ENCODE measurements at places on chromosomes 13 and 19.
A peak's percentile ranks its signal among the peaks of the same experiment; 100 is the strongest.

DNA sequence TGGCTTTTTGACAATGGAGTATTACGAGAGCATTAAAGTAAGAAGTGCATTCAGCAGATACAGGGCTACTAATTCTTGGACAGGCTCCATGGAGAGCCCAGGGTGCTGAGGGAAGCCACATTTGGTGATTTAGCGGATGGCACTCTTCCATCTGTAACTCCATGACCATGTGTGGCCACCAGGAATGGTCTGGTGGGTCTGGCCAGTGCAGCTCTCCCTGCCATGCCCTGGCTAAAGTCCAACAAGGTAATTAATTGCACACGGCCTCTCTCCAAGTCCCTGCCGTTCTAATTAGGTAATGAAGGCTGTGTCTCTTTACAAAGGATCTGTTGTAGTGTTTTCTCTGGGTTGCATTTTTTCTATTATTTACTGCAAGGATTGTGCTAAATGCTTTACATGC is 4.3 kb upstream of the ZFR2 start:
- no peak for DNase-seq

GRCh38 chr13:47896546-47896945 is 104.5 kb downstream of the SUCLA2 start:
- no peak for DNase-seq

GRCh38 chr19:2306281-2306806 is 1.6 kb downstream of the LINGO3 start:
- no peak for DNase-seq

DNA sequence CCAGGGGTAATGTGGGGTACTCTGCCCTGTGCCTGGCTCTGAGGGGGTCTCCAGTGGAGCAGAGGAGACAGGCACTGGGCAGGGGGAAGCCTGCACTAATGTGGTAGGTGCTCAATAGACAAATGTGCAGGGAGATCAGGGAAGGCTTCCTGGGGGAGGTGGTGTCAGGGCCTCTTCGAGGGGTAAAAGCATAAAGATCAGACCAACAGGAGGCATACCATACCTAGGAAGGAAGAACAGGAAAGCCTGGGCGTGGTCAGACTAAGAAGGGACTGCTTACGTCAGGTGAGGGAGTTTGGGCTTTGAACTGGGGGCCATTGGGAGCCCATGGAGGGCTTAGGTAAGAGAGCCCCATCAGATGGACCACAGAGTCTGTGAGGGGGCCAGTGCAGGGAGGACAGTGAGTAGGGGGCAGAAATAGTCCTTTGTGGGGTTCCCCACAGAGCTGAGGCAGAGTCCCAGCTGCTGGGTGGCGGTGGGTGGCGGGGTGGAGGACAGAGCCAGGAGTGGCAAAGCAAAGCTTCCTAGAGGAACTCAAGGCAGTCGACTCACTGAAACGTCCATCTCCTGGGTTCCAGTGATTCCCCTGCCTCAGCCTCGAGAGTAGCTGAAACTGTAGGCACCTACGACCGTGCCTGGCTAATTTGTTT is 8.8 kb downstream of the PRR36 start:
- no peak for DNase-seq

- no peak for DNase-seq
Observed at GRCh38 chr19:38270587-38271167, 6.3 kb downstream of the SPINT2 start.

DNA sequence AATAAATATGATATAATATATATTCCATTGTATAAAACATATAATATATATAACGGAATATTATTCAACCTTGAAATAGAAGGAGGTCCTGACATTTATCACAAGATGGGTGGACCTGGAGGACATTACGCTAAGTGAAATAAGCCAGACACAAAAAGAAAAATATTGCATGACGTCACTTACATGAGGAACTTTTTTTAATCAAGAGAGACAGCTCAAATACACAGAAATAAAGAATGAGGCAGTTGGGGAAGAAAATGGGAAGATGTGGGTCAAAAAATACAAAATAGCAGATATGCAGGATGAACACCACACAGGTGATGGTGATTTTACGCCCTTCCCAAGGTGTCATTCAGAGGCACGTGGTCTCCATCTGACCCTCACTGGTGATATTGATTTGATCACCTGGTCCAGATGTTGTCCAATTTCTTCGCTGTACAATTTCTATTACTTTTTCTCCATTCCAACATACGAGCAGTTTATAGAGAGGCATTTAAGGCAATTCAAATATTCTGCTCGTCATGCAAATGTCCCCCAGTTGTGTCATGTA is 513 bp upstream of the ZNF317 start:
- no peak for DNase-seq

- no peak for DNase-seq
Observed at GRCh38 chr13:33537676-33538075, 252.1 kb upstream of the STARD13 start.

GRCh38 chr19:22620401-22620800 is 13.7 kb upstream of the ZNF492 start:
- DNase-seq = no peak

DNA sequence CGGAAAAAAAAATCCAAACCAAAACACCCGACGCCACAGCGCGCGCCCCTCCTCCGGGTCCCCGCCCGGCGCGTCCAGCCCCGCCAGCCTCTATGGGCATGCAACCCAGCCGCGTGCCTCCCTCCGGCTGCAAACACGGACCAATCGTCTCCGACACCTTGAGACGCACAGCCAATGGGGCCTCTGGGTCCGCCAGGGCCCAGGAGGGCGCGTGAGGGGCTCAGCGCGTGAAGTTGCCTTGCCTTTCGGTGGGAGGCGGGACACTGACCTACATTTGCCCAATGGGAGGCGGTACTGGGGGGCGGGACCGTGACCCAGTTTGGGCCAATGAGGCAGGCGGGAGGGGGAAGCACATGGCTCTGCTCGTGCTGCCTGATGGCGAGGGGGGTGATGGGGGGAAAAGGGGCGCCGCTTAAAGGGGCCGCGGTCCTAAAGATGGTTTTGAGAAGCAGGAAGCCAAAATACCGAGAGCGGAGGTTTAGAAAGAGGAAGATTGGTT is 319 bp upstream of the DBP start:
- peak; percentile 100 for DNase-seq

GRCh38 chr19:38693380-38694223 is 46.2 kb downstream of the ACTN4 start:
- DNase-seq = peak; percentile 24

- peak; percentile 87 for DNase-seq
Observed at GRCh38 chr19:18542941-18543813, at the start of gene FKBP8. FKBP8 (minus strand) TSS chr19:18543573; CDS start chr19:18541970, 1,603 bp downstream.

DNA sequence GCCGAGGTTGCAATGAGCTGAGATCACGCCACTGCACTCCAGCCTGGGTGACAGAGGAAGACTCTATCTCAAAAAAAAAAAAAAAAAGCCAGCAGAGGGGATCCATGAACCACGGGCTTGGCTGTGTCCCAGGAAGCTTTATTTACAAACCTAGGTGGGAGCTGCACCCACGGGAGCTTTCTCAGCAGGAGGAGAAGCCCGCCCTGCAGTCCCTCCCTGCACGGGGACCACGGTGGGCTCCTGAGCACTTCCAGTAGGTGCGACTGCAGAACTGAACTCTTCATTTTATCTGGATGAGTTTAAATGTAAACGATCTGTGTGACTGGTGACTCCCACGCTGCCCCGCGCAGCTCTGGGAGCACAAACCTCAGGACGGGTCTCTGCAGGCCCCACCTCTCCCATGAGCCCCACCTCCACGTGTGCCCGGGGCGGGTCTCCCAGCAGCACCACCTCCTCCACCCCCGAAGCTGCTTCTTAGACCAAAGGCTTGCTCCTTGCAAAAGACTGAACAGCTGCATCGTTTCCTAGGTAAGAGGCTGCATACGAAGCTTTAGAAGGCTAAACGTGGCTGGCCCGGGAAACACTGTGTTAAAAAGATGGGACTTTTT is 66.4 kb downstream of the SPACA7 start:
- DNase-seq = no peak

- no peak for DNase-seq
Observed at GRCh38 chr19:58516246-58516836, 3.3 kb downstream of the ZBTB45 start.

- DNase-seq = no peak
Observed at GRCh38 chr19:5238700-5239099, 101.9 kb downstream of the PTPRS start.

DNA sequence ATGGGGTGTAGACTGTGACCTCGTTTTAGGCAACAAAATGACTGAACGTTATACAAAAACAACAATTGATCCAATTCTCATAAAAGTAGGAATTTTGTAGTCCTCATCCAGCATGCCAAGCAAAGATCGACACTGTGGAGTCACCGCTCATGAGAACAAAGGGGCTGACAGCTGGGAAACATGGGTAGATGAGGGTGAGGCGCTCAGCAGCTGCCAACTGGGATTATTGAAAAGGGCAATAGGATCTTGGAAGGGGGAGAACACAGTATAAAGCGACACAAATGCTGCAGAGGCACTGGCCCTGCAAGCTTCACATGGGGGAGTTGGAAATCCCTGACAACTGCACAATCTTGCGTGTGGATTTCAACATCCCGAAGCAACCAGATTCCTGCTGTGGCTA is 5.4 kb upstream of the ZNF765 start:
- no peak for DNase-seq

DNA sequence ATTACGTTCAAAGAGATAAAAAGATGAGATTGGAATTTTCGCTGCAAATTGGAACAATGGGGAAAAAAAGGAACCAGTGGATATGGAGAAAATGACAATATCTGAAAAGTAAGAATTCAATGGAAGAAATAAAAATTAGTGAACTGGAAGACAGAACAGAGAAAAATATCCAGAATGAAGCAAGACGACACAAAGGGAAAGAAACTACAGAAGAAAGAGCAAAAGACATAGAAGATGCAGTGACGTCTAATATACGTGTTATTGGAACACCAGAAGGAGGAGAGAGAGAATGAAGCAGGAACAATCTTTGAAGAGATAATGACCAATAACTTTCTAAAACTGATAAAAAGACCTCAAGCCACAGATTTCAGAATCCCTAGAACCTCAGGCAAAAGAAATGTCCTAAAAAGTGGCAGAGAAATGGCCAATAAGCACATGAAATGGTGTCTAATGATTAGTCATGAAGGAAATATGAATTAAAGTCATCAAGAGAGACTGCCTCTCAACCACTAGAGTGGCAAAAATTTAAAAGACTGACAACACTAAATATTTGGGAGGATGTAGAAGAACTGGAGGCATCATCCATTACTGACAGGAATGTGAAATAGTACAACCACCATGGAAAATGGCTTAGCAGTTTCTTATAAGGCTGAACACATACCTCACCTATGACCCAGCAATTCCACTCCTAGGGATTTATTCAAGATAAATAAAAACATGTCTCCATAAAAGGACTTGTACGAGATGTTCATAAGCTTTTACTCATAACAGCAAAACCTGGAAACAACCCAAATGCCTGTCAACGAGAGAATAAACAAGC is 56.5 kb downstream of the GADD45B start:
- no peak for DNase-seq

GRCh38 chr19:11181488-11181887 is 15.9 kb downstream of the KANK2 start:
- no peak for DNase-seq

GRCh38 chr19:47445937-47446402 is 25.7 kb downstream of the SLC8A2 start:
- peak; percentile 48 for DNase-seq

- no peak for DNase-seq
Observed at GRCh38 chr13:43284162-43284561, 260.8 kb downstream of the DNAJC15 start.

GRCh38 chr19:55442372-55442961 is 633 bp downstream of the SHISA7 start:
- no peak for DNase-seq

DNA sequence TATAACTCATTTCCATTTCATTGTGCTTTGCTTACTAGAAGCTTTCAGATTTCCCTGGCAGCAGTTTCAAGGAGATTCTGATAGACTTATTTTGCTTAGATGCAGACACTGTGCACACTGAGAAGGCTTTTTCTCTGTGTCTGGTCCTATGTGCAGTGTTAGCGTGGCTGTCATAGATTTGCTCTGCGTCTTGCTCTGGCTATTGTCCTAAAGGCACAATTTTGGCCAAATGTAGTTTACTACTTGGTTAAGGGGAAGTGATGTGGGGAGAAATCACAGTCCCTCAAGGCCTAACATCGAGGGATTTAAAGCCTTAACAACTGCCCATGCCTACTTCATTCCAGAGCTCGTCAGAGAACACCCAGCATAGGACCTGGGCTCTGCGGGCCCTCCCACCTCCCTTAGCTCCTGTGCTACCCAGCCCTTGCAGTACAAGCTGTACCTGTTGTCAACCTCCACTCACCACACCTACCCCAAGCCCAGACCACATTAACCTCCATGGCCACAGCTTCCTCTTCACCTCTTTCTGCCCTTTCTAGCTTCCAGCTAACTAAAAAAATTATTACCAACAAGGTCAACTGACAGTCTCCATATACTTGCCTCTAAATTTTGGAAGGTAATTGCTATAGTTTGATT is 38.9 kb upstream of the KATNAL1 start:
- peak; percentile 20 for DNase-seq

GRCh38 chr19:35005256-35005977 is 5.3 kb downstream of the GRAMD1A start:
- DNase-seq = no peak

GRCh38 chr19:13918726-13919411 is 12.9 kb downstream of the CC2D1A start:
- no peak for DNase-seq

DNA sequence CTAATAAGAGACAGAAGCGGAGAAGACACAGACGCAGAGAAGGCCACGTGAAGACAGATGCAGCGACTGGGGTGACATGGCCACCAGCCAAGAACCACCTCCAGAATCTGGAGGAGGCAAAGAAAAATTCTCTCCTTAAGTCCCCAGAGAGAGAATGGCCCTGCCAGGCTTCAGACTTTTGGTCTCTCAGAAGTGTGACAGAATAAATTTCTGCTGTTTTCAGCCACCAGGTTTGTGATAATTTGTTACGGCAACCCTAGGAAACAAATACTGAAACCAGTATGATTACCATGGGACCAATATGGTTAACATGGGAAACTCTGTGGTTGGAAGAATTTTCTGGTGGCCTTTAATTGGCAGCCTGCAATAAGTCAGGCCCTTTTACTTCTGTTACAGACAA is 63.9 kb upstream of the DOCK9 start:
- no peak for DNase-seq

- DNase-seq = peak; percentile 26
Observed at GRCh38 chr13:99374994-99375737, 68.0 kb upstream of the GPR183 start.

GRCh38 chr19:19321141-19321577 is 530 bp downstream of the MAU2 start:
- DNase-seq = no peak

GRCh38 chr19:53158119-53158656 is 665 bp downstream of the ZNF347 start:
- DNase-seq = no peak

GRCh38 chr13:39417643-39418042 is 185.3 kb downstream of the LHFPL6 start:
- no peak for DNase-seq

DNA sequence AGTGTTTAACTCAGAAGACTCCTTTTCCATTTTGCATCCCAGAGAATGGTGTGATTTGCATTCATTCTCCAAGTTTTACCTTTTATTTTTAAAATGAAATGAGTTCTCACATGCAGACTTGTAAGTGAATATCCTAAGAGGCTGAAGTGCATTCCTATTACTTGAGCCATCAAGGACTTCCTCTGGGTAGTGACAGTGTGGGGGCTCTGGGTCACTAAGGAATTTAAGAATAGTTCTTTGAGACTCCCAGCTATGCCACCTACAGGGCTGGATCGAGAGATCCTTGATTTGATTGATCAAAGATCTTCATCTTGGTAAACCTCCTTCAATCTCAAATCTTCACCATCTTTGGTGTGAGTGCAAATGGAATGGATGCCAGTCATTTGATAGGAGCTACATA is 36.3 kb upstream of the SLC10A2 start:
- no peak for DNase-seq
